Astrocyte of the spinal cord (primary cell): ENCODE measurements at places on chromosomes 11 and 22.

DNA sequence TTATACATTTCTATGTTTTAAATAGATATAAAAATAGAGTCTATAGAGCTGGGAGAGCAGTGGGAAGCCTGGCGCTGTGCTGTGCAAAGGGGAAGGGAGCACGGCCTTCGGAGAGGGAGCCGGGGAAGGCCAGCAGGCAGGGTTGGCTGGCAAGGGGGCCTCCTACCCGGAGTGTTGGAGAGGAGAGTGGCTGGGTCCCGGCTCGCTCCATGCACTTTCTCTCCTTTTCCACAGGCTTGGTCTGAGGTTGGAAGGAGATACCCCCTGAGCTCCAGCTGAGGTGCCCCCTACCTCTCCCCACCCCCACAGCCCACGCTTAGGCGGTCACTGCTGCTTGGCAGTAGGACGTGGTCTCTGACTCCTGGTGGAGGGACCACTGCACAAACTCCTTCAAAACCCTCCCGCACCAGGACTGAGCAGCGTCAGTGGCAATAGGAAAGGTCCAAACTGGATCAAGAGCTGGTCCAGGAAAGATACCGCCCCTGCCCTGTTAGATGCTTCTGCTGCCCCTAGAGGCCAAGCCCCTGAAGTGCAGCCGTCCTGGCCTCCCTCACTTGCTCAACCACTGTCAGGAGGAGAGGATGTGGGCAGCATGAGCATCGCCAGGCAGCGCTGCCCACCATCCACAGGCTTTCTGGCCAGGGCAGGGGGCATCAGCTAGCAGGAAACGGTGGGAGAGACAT lies 52.9 kb downstream of the SYT13 start:
- peak; percentile 38 for DNase-seq

DNA sequence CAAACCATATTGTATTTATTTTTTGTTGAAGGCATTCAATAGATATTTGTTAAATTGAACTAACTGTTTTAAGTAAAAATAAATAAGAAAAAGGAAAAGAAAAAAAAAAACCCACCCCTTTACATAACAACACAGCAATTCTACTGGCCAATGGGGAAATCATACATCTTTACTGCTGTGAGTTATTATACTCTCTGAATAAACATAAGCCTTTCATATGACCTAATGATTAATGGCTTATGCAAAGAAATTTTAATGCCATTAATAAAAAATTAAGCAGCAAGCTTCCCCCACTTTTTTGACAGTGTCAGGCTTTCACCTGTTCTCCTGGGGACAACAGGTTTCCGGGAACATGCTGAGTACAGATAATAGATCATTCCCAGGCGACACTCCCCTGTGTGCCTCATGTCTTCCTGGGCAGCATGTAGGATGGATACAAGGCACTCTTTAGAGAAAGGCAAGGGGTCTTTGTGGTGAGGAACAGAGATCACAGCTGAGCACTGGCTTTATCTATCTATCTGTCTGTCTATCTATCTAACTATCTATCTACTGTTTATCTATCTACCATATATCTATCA lies 676.0 kb downstream of the NTM start:
- DNase-seq, result no peak

DNA sequence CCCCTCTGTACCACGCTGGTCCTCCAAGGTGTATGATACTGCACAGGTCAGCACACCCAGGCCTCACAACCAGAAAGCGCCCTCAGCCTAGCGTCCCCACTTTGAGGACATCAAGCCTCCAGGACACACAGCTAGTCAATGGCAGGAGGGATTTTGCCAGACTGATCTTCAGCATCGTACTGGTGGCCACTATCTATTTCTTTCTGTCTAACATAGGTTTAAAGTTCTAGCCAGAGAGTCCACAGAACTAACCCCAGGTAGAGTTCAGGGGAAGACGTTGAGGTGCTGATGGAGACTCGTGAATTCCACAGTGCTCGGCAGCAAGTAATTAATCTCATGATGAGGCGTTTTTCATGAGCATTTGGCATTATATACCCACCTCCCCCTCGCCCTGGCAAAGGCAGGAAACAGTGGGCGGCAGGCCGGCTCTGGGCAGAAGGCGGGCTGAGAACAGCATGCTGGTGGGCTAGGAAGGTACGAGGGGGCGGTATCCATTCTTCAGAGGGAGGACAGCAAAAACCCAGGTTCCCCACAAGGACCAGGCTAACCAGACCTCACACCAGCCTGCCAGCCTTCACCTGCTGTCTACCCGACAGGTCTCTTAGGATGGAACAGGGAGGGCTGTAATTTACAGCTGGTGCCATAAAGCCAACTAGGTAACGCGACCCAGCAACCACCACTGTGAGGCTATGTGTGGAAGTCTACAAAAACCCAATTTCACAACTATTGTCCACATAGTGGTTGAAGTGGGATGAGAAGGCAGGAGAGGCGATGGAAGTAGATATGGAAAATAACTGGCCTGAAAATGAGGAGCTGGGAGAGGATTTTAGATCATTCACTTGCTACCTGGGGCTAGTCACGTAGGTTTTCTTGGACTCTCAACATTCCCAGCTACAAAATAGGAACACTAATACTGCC lies 18.5 kb downstream of the MYH9 start:
- peak; percentile 29 for DNase-seq

DNA sequence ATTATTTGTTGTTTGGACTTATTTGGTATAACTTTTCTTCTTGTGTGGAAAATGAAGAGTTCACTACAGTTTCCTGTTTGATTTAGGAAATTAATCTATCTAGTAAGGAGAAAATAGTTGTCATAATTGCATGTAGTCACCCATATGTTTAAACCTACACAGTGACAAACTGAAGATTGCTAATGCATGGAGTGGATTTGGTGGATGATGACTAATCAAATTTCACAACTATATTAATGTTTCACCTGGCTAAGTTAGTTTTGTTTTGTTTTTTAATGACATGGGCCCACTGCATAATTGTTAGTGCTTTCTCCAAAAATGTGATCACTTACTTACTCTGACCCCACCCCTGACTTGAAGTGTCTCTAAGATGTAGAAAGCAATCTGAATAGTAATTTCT lies 170.6 kb downstream of the DYNC2H1 start:
- DNase-seq, result no peak

GRCh38 chr11:65488273-65489034 lies 10.4 kb upstream of the MALAT1 start:
- DNase-seq, result peak; percentile 78

DNA sequence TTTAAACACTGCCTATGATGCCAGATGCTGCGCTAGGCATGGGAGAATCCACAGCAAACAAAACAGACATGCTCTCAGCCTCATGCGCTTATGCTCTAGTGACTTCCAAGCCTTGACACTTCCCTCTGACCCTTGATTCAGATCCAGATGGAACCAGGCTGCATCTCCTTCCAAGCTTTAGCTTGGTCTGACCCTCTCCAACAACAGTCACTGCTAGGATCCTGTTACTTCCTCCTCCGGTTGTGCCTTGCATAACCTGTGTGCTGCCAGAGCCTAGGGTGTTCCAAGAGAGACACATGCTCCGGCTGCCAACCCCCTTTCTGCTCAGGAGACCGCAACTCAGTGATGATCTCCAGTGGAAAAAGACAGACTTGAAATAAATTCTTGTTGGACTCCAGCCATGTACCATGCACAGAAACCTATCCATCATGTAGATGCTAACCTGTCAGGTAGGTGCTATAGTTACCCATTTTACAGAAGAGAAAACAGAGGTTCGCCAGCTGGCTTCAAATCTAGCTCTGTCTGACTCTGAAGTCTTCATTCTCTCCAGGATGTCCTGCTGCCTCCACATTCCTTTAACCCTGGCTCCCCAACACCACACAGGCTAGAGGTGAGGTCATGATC lies 136.3 kb upstream of the TEAD1 start:
- DNase-seq, result no peak

DNA sequence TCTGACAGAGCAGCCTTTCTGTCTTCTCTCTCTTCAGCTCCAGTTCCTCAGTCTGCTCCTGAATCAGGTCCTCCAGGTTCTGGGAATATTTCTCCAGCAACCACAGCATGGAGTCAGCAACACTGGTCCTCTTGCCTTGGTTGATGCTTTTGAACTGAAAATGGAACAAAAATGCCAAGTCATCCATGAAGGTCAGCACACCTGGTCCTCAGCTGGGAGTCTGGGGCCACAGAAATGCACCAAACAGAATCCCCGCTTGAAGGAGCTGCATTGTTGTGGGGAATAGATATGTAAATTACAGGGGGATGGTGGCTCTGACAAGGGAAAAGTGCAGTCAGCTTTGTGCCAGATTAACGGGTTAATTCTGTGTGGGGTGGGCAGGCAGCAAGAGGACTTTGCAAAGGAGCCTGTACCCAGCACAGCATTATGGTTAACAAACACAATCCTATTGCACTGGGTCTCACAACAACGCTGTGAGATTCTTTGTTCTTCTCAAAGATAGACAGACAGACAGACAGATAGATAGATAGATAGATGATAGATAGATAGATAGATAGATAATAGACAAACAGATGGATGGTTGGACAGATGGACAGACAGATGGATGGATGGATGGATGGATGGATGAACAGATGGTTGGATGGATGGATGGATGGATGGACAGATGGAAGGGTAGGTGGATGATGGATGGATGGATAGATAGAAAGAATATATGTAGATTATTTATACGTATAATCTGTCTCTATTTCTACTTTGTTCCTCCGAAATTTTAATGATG lies 33.8 kb upstream of the LRRC32 start:
- no peak for DNase-seq

GRCh38 chr11:106745941-106746340 lies 272.3 kb downstream of the GUCY1A2 start:
- DNase-seq, result no peak

- peak; percentile 77 for DNase-seq
Measured at GRCh38 chr22:20566420-20567260, 59.2 kb downstream of the MED15 start.

DNA sequence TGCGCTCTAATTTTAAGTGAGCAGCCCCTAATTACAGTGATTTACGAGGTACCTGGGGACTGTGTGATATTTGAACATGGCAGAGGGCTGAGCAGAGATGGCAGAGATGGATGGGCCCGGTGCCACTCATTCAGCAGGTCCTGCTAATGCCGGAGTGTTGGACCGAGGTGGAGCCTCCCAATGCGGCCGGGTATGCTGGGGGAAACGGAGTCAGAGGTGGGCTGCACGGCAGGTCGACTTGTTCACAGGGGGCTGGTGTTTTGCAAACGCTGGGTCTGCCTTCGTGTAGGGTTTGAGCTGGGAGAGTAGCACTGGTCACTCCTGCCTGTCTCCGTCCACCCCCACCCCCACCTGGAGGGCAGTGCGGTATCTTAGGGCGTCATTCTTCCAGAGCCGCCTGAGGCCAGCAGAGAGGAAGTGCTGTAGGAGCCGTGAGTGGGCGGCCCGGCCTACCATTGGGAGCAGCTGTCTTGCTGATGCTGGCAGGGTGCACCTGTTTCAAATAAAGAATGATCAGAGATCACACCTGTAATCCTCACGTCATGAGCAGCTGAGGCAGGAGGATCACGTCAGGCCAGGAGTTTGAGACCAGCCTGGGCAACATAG lies 122.6 kb downstream of the IGLL1 start:
- DNase-seq, result no peak

GRCh38 chr11:128720522-128720985 lies 26.7 kb downstream of the FLI1 start:
- peak; percentile 65 for DNase-seq

GRCh38 chr22:29735416-29735815 lies 15.6 kb downstream of the CABP7 start:
- DNase-seq, result no peak

DNA sequence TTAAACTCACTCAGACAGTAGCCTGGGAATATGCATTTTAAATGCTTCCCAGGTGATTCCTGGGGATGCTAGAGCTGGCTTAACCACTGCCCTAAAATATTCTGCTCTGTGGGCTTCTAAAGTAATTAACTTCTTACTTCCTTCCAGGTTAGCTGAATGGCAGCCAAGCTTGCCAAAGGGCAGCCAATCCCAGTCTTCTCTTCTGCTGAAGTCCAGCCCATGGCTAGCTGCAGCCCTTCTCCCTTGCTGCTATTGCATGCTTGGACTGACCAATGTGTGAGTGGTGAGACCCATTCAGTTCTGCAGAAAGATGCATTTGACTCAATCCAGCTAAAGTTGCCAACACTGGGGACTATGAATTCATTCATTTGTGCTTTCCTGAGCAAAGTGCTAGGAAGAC lies 411.9 kb downstream of the SOX6 start:
- DNase-seq, result no peak

GRCh38 chr11:93528757-93529645 lies 14.2 kb downstream of the SMCO4 start:
- no peak for DNase-seq

GRCh38 chr22:22720724-22721261 lies 76.4 kb downstream of the GGTLC2 start:
- DNase-seq, result no peak

DNA sequence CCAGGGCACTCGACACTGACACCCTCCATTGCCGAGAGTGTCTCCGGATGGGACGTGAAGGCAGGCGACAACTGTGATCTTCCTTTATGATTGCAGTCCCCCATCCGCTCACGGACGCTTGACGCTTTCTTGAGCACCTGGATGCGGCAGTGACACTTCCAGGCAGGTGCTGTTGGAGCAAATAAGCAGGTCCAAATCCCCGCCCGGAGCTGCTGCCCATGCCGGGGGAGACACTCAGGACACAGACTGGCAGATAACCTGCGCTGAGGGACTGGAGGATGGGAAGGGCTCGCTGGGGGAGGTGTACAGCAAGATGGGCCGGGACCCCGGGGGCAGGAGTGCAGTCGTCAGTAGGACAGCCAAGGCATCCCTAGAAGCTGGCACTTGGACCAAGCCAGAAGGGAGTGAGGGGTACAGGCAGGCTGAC lies 1403.5 kb downstream of the BRD1 start:
- no peak for DNase-seq

DNA sequence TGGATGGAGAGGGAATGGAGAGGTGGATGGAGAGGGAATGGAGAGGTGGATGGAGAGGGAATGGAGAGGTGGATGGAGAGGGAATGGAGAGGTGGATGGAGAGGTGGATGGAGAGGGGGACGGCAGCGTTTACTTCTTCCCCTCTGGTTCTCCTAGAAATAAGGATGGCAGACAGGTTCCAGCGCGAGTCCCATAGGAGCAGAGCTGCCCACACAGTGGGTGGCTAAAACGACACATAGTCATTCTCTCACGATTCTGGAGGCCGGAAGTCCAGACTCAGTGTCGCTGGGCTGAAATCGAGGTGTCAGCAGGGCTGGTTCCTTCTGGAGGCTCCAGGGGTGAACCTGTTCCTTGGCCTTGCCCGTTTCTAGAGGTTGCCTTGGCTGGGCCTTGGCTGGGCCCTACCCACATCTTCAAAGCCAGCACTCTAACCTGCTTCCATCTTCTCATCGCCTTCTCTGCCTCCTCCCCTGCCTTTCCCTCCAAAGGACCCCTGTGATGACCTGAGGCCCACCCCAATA lies 12.7 kb upstream of the CTSD start:
- DNase-seq, result no peak

GRCh38 chr11:47163193-47163592 lies 13.5 kb downstream of the ARFGAP2 start:
- DNase-seq, result no peak

GRCh38 chr11:46710821-46711269 lies 8.2 kb upstream of the F2 start:
- DNase-seq, result peak; percentile 95

GRCh38 chr11:14449302-14449714 lies 50.3 kb downstream of the COPB1 start:
- DNase-seq, result no peak

GRCh38 chr22:19608003-19608690 lies 83.9 kb upstream of the CLDN5 start:
- DNase-seq, result no peak

- DNase-seq, result no peak
Measured at GRCh38 chr11:70535191-70535971, 137.1 kb downstream of the CTTN start.
